ENCODE measurements at places on chromosomes 12 and 14. TPM values are rescaled to one million over a fixed set of nuclear protein-coding genes. Genes with fewer than 3 reads are reported as not detected.

The RERG gene
- not detected for total RNA-seq

DNA sequence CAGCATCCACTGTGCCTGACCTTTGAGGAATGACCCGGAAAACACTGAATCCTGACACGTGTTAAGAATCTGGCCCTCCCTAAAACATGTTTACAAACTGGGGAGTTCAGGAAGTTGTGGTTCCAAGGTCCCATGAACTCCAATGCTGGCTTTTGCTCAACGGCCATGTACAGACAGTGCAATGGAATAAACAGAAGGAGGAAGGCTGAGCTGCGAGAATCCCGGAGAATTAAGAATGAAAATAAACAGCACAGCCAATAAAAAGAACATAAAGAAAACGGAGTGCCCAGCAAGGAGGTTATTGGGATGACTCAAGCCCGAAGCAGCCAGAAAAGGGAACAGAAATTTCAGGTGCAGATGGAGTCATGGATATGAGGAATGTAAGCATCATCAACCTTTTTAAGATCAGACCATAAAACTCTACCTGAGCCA lies 32.3 kb downstream of the BCL11B start:
- DNase-seq, result no peak

GRCh38 chr12:60501124-60501729 lies 905.4 kb downstream of the SLC16A7 start:
- no peak for DNase-seq

DNA sequence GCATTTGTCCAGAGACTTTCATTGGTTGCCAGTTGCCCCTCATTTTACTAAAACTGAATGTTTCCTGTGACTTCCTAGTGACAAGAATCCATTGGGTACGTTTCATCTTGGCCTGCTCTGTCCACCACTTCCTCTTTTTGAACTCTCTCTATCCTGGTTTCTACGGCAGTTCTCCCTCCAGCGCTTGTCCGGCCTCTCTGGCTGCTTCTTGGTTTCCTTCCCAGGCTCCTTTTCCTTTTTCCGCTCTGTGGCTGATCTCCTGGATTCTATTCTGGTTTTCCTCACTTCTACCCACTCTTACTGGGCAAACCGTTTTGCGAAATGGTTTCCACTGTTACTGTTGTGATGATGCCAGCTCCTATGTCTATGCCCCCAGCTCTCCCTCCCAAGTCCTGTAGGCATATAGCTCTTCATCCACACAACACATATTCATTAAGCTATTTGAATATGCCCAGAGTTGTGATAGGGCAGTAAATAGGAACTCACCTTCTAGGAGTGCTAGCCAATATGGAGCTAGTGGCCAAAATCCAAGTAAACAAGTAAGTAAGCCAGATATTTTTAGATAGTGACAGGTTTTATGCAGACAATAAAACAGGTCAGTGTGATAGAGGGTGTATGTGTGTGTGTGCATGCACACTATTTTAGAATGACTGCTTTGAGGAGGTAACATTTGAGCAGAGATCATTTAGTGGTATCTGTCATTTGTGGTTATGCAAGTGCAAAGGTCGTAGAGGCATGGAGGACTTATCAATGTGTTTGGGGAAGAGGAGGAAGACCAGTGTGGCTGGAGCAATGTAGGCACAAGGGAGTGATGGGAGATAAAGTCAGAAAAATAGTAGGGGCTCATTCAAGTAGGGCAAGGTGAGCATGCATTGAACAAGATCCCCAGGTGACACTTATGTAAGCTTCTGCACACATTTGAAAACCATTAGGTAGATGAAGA lies 27.9 kb upstream of the CTDSP2 start:
- no peak for DNase-seq

- DNase-seq, result no peak
Measured at GRCh38 chr12:131543040-131543439, 167.8 kb upstream of the SFSWAP start.

The NCAPD2 gene
- total RNA-seq, result 32.8 TPM

- no peak for DNase-seq
Measured at GRCh38 chr14:69922198-69922597, 43.0 kb downstream of the SMOC1 start.

The OR6C74 gene
- total RNA-seq, result not detected

DNA sequence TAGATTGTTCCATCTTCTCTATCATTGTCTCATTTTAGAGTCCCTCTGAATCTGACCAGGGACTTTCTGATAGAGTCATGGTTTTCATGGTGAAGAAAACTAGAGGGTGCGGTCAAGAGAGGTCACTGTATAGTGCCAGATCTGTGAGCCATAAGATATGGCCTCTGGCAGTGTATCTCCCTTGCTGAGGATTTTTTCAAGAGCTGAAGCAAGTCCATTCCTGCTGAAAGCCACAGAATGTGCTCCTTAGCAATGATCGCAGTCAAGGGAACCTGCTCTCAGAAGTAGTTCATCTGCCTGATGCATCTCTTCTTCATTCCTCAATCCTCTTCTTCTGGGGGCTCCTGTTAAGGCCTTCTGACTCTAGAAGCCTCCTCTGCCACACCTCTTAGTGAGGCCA lies 405.2 kb downstream of the EGLN3 start:
- no peak for DNase-seq

The DHRS2 gene
- 0.55 TPM for total RNA-seq

DNA sequence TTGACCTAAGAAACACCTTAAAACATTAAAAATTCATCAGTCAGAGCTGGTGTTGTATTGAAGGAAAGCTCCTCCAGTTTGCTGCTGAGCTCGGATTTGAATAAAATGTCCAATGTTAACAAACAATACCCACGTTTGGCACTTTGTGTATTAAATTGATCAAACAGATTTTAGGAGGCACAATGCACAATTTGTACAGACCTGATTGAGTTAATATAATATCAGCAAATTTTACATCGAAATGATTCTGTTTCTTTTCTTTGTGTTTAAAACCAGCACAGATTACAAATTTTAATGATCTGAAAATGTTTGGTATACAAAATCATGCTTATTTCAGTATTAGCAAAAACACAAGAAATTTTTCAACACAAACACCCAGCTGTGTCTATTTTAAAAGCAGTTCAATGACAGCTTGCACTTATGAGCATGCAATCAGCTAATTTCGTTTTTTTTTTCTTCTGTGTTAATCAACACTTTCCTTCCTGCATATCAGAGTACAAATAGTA lies 2.8 kb upstream of the FOXG1 start:
- no peak for DNase-seq

DNA sequence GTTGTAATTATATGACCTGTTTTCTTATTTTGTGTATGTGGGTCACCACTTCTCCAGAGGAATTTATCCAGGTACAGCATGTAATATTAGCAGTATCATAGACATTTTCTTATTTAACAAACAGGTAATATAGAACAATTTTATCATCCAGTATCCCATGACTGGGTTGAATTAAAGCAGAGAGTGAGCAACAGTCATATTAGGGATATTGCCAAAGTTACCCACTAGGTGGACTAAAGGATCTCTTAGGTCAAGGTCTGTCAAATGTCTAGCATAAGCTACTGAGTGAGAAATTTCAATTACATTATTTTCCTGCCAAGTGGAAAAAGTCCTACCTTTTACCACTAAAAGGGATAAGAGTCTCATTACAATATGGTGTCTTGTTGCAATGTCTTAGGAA lies 62.1 kb upstream of the TRIM9 start:
- no peak for DNase-seq

GRCh38 chr14:92416544-92416943 lies 93.6 kb downstream of the SLC24A4 start:
- no peak for DNase-seq

The PLEKHD1 gene
- total RNA-seq, result 0.44 TPM

The SPRYD4 gene
- 4.7 TPM for total RNA-seq

DNA sequence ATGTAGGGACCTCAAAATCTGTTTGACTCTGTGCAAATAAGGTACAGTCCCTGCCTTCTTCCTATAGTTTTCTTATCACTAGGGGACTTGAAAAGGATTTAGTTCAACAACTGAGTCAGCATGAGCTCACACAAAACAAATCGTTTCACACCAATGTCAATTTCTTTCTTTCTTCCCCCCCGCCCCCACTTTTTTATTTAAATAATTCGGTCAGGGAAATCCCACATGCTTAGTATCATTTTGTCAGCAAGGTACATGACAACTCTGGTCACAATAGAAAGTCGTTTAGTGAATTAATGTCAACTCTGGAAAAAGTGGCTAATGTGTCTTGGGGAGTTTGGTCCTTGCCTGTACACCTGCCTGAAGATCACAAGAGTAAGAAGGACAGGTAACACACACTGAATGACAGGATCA lies 232.2 kb upstream of the PLEKHG7 start:
- DNase-seq, result no peak

The KLRG1 gene
- 24.9 TPM for total RNA-seq

DNA sequence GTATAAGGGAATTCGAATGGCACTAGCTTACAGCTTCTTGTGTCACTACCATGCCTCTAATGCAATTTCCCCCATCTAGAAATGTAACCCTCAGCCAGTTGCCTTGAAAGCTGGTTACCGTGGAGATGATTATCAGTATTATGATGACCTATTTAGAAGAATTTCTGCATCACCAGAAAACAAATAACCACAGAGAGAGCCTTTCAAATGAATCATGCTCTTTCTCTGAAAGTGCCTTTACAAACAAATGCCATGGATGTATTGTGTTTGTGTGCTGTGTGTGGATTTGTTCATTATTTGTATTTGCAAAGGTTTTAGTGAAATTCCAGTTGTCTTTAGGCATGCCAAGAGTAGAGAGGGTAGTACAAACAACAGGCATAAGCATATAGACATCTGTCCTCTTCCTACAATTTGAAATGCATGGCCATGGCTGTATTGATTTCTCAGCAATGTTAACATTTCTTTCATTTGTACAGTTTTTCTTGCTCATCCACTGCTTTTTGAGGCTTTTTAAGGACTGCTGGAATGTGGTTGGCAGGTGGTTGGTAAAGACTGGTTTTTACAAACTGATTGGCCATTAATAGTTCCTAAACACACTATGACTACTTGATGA lies 266.5 kb downstream of the PAWR start:
- no peak for DNase-seq

The DNAL1 gene
- 5.6 TPM for total RNA-seq

- DNase-seq, result no peak
Measured at GRCh38 chr14:67400434-67400833, 11.5 kb downstream of the PLEK2 start.

DNA sequence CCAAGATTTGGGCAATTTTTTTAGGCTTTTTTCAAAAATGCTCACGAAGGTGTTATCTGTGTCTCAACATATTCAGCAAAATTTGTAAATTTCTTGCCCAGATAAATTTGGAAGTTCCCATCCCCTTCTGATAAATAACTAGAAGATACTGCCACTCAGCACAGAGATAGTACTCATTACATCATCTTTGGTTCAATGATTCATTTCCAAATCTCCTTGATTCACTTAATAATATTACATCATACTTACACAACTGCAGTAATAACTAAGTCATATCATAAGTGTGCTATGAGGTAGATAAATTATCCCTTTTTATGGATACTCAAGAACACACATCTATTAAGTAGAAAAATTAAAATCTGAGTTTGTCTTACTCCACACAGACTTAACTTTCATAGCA lies 89.4 kb downstream of the RPAP3 start:
- no peak for DNase-seq

DNA sequence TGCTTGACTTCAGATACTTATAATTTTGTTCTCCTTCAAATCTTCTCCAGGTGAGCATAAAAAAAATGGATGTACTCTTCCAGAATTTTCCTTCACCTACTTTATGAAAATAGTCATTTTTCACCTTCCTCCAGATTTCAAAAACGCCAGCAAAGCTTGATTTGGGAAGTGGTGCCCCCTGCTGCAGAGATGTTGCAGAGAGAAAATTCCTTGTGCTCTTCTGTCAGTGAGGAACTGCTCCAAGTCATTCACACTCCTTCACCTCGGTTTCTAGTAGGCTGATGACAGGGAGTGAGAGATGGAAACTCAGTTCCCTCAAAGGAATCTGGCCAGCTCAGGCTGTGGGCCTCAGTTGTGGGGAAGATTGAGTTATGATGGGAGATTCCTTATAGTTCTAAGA lies 24.2 kb upstream of the RNASE3 start:
- no peak for DNase-seq

- no peak for DNase-seq
Measured at GRCh38 chr14:32020882-32021281, 56.2 kb upstream of the ARHGAP5 start.

- no peak for DNase-seq
Measured at GRCh38 chr14:102699416-102700110, 77.7 kb upstream of the TRAF3 start.

- no peak for DNase-seq
Measured at GRCh38 chr14:55418411-55418810, 6.8 kb upstream of the ATG14 start.

The SLC25A21 gene
- not detected for total RNA-seq

DNA sequence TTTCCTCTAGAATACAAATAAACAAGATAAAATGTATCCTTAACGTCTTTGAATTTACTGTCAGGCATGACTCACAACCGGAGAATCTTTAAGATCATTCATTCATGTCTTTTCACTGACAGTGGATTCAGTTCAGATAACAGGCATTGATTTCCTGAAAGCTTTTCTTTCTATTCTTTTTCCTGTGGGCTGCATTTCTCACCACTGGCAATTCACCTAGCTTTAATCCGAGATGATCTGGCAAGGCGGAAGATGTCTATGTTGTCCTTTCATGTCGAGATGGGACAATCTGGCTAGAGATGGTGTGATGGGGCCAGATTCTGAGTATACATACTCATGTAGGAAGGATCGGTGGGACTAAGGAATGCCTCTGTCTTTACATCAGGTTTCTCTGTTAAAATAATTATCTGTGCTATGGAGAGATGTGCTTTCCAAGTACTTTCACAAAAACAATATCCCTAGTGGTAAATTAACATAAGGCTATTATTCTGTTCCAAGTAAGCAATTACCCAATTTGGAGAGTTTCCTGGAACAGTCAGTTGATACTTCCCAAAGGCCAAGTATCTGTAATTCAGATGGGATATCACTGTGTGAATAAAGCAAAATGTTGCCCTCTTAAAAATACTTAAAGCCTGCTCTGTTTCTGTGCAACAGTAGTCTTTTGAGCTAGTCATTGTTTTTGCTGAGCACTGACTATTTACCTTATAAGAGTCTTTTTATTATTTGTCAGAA lies 17.8 kb downstream of the ACSS3 start:
- no peak for DNase-seq

GRCh38 chr14:50792051-50792477 lies 38.9 kb downstream of the NIN start:
- DNase-seq, result peak; percentile 38

DNA sequence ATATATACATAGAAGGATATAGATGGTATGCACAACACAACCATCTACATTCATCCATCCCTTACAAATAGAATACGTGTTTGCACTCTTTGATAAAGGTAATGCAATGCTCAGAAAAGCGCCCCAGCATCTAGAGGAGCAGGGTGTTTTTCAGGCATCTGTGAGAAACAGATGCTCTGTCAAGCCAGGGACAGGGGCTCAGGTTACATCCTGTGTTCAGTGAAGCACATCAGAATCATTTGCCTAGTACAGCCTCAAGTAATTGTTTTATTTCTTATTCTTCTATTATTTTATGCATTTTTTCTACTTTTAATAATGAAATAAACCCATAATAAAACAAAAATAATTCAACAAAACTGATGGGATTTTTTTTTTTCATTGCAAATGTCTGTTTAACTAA lies 50.5 kb upstream of the HIF1A start:
- DNase-seq, result no peak

GRCh38 chr12:32400866-32401265 lies 1.5 kb downstream of the FGD4 start:
- no peak for DNase-seq
